Activated T-helper 1 cell treated with Interleukin-2 at 50 U/mL for 16 hours (primary cell): ENCODE measurements at places on chromosomes 5 and 9.

- no peak for DNase-seq
Observed at GRCh38 chr5:149549461-149550267, 1.6 kb downstream of the CSNK1A1 start.

GRCh38 chr5:3317051-3317795, 278.4 kb upstream of the IRX1 start:
- DNase-seq = no peak

- no peak for DNase-seq
Observed at GRCh38 chr9:38352530-38353328, 39.8 kb upstream of the ALDH1B1 start.

- no peak for DNase-seq
Observed at GRCh38 chr9:126532489-126532888, 81.2 kb upstream of the LMX1B start.

GRCh38 chr5:168123631-168124528, 167.6 kb upstream of the WWC1 start:
- DNase-seq = no peak

DNA sequence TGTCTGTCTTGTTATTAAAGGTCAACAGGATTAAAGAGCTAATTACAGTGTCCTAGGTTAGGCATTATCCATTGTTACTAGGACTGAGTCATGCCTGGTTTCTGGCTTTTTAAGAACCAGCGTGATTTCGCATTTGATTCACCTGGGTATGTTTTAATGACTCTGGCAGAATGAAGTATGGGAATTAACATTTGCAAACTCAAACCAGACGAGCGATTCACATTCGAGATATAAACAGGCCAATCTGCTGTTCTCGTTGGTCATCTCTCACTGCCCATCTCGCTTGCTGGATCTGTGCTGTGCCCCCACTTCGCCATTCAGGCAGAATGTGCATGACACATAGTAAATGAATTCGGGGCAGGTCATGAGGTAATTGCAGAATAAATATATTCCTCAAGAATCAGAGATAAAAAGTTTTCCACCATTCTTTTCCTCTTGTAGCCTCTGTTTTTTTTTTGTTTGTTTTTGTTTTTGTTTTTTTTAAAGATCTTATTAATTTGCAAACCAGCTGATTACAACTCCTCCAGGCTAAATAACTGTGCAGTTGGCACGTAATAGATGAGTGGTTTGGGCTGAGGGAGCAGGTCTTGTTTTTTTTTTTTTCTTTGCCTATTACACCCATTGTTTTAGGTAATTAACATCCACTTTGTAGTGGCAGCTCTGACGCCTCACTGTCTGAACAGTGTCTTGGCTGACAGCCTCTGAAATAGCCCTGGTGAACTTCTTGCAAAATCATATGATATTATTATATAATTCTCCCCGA, 313.5 kb upstream of the MSX2 start:
- no peak for DNase-seq

GRCh38 chr9:113579283-113580040, 115.9 kb downstream of the RGS3 start:
- no peak for DNase-seq

DNA sequence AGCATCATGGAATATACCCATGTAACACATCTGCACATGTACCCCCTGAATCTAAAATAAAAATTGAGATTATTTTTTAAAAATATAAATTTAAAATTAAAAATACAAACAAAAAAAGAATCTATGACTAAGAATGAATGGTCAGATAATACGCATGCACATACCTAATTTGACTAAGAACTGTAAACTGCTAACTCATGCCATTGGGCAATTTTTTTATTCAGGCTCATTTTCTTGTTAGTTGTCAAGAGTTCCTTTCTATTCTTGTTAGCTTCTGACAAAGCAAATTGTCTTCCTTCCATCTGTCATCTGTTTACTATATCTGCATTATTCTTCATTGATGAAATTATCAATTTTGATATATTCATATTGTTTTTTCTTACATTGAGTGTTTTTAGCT, 69.5 kb upstream of the HAND1 start:
- no peak for DNase-seq

DNA sequence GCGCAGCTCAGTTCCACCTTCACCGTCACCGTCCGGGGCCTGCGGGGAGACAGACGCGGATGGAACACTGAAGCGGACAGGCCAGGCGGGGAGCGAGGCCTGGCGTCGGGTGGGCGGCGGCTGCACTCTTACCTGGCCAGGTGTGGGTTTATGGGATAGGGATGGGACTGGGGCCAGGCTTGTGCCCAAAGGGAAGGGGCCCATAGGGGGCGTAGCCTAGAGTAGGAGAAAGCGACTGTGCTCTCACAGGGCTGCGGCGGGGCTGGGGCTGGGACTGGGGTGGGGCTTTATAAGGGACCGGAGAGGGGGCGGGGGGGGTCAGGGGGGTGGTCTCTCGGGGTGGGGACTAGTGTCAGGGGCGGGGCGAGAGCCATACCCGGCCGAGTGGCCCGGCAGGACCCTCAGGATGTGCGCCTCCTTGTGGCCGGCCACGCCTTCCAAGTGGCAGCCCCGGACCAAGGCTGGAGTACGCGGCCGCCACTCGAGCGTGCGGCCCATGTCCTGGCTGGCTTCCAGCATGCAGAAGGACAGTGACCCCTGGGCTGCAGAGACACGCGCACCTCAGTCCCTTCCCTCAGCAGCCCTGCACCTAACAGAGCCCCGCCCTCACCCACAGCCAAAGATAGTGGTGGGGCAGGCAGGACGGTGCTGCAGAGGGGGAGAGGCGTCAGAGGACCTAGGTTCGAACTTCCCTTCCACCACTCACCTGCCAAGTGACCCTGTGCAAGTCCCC, 22.8 kb downstream of the FPGS start:
- DNase-seq = no peak

DNA sequence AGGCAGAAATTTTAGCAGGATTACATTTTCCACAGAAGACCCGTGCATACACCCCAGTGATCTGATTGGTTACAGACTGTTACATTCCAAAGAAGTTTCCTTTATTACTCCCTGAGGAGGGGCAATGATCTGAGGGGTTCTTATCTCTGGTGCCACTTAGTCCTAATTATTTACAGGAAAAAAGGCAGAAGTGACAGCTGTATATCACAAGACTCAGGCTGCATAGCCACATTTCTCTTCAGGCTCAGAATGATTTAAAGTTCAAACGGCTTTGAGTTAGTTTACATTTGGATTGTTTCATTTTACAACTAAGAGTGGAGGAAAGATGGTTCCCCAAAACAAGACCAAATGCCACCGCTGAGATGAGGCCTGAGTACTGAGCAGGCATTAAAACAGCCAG, 17.3 kb downstream of the NAIF1 start:
- no peak for DNase-seq

DNA sequence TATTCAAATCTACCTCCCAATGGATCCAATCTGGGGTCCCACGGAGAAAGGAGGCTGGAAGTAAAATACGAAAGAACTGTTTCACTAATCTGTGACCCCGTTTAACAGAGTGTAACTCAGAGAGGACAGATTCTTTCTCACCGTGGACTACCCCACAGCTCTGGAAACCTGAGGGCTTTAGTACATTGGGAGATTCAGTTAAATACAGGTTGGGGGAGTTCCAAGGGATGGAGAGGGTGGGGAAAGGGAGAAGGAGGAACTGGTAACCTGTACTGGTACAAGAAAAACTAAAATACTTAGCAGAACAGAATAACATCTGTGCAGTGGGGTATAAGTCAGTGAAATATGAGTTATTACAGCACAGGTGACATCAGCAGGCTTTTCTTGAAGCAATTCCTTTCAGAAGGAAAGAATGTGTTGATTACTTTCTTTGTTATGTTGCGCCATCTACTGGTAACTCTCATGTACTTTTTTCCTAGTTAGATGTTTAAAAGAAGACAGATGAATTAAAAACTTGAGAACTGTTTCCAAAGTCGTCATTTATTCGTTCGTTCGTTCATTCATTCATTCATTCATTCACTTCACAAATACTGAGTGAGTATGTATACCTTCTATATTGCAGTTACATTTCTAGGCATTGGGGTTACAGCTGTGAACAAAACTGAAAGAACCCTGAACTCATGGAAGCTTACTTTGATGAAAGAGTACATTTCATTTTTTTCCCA, 30.0 kb upstream of the STOM start:
- no peak for DNase-seq

GRCh38 chr5:65213921-65214525, 267.7 kb downstream of the ADAMTS6 start:
- DNase-seq = no peak

DNA sequence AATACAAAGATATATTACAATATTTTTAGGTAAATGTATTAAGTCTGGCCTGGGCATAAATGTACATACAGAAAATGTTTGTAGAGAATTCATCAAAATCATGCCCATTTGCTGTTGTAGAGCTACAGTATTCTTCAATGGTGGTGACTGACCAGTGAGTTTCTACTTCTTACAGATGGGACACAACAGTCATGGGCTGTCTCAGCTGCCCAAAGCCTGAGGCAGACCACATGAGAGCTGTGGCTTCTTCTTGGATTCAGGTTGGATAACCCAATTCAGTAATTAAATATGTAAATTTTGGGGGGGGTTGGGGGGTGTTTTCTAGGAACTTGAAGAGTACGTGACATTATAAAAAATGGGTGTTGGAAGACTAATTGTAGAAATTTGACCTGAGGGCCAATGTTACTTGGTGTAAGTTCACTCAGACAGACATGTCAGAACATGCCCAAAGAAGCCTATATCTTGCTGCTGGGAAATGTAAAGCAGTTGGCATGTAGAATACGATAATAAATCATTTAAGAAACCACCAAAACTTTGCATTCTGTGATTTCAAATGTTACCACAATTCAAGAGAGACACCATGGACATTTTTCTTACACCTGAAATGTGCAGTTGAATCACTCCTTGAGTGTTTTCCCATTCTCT, 17.9 kb downstream of the STARD4 start:
- DNase-seq = no peak

GRCh38 chr5:142671801-142672200, 14.1 kb downstream of the FGF1 start:
- DNase-seq = no peak

DNA sequence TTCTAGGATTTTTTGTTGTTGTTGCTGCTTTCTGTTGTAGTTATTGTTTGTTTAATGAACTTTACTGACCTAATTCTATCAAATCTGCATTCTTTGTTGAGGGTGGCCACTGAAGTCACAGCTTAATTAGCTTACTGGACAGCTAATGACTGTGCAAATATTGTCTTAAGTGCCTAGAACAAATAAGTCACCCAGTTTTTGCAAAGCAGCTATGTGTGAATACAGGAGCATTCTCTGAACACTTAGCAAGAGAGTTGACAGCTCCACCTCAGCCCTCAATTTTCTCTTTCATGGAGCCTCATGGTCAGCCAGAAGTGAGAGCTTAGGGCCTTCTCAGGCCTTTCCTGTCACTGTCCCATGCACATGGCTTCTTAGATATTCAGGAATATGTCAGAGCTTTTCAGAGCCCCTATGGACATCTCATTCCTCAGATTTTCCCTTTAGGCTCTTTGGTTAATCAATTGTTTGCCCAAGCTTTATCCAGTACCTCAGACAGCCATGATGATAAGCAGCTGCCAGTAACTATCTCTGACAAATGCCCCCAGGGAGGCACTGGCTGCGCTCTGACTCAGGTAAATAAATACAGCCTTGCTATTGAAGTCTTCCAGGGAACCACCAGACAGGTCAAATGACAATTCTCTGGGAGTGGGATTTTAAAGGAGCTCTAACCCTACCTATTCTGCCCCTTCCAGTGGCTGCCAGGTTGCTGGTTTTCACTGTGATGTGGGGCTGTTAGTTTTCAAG, 241.4 kb upstream of the IL12B start:
- no peak for DNase-seq

DNA sequence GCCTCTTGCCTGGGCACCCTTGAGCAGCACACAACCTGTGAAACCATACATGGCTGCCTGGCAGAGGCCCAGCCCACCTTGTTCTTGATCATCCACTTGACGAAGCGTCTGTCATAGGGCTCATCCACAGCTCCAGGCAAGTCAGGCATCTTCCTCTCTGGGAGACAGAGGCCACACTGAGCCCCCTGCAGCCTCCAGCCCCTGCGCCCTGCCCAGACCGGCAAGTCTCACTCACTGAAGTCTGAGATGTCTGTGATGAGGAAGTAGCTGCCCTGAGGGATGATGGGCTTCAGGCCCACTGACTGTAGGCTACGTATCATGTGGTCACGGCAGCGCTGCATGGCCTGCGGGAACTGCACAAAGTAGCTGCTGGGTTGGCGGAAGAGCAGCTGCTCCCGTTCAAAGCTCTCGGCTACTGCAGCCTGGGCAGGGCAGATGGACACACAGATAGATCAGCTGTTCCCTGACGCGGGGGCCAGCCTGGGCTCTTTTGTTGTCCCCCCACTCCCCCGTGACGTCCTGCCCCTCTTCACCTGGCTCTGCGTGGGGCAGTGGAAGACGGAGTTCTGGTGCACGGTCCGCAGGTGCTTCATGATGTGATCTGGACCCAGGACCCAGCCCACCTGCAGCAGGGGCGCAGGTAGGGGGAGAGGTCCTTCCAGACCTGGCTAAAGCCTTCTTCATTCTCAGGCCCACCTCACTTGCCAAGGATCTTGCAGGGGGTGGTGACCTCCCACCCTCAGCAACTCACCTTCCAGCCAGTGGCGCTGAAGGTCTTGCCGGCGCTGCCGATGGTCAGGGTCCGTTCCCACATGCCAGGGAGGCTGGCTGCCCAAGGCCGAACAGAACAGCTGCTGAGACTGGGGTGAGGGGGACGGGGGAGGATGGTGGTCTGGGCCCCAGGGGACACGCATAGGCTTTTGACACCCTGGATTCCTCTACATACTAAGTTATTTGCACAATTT, 5.9 kb upstream of the SPOUT1 start:
- no peak for DNase-seq

DNA sequence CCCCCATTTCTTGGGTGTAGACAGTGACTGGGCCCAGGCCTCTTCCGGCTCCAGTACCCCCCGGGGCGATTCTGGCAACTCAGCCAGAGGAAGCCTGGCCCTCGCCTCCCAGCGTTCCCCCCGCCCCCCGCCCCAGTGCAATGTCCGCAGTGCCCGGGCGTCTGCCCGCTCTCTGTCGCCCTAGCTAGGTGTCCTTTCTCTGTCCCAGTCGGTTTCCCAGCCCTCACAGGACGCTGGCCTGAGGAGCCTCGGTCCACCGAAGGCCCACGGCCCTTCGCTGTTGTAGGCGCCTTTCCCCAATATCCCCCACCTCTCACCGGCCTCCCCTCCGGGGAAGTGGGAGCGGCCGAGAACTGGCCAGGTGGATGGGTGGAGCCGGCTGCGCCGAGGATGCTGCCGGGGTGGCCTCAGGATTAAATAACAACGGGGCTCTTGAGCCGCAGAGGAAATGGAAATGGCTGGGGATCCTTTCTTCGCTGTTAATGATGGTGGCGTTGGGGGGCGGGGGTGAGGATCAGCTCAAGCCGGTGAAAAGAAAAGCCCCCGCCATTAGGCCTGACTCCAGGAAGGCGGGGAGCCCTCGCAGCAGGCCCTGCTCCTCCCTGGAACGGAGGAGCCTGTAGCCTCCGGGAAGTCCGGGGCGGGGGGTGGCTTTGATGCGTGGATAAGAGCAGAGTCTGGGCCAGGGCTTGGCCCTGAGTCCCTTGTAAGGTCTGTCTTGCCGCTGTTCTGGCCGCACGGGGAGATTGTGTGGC, 1.1 kb upstream of the SPRY4 start:
- no peak for DNase-seq
